NCI-H187 treated with DMSO at 0.1 percent for 48 hours (cell line): ENCODE measurements at places on chromosomes 4 and X.

DNA sequence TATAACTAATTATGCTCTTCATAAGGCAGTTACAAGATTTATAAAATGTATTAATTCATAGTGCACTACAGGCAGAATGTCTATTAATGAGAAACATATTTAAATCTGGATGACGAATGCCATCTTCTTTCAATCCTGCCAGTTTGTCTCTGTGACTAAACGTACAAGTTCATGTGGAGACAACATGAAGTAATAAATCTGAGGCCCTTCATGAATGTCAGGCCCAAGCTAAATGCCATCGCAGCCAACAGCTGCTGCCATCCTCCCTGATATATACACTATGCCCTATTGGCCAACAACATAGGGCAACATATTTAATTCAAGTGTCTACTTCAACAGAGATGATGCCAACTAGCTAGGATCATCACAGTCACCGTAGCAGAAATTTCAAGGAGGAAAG is 43.7 kb downstream of the TSPAN5 start:
- no peak for DNase-seq

GRCh38 chr4:89538171-89538570 is 230.6 kb upstream of the GPRIN3 start:
- no peak for DNase-seq

- no peak for DNase-seq
These were observed 85.2 kb upstream of the LNX1 start for GRCh38 chr4:53676402-53676871.

- no peak for DNase-seq
These were observed 4.9 kb downstream of the ENPEP start for GRCh38 chr4:110480746-110481271.

- DNase-seq = peak; percentile 4
These were observed 74.4 kb downstream of the RTL5 start for GRCh38 chrX:72057331-72057730.
